Activated CD8-positive, alpha-beta T cell treated with anti-CD3 and anti-CD28 coated beads, Interleukin-2, amount 10 ng/mL, durations not matched to agents 7 days and 5 days (primary cell): ENCODE measurements at places on chromosomes 7 and 10. TPM values are rescaled to one million over a fixed set of nuclear protein-coding genes. Genes with fewer than 3 reads are reported as not detected.

DNA sequence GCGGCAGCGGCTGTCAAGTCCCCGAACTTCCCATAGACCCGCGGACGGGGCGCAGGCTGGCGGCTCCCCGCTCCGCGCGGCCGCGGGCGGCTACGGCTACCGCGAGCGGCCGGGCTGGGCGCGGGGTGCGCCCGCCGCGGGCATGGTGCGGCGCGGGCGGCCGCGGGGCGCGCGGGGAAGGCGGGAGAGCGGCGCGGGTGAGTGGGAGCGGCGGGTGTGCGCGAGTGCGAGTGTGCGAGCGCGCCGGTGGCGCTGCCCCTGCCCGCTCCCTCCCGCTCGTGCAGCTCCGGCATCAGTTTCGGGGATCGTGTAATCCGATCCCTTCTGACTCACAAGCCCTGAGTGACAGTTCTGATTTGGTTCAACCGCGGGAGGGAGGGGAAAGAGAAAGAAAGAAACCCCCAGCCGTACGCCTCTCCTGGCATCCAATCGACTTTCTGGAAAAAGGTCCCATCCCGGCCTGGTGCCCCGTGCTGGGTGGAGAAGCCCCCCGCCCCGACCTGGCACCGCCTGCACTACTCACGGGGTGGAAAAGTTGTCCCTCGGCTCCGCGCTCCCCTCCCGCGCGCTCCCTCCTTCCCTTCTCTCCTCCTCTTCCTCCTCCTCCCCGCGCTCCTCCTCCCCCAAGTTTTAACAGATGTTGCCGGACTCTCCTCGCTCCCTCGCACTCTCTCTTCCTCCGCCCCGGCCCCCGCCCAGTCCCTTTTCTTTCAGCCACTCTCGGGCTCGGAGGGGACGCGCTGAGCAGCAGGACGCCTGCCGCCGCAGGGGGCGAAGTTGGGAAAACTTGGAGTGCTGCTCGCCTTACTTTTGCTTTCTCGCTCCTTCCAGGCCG, at the start of gene GLI3:
Gene GLI3 (minus strand): TSS at position 234 of the 835 bp plus-strand sequence. CDS start 13,956 bp downstream, outside the sequence.
- H3K4me1 ChIP-seq = peaks cover 10% of the 10 kb centered on the region
- H3K4me3 ChIP-seq = peak within 1 kb of the TSS; percentile 74
- H3K27ac ChIP-seq = no peak within 1 kb of the TSS
- H3K36me3 ChIP-seq = no peaks in the 10 kb centered on the region
- DNase-seq = no peak
- peaks cover 58% of the 10 kb centered on the region for H3K27me3 ChIP-seq

GRCh38 chr10:4704034-4704545, 121.9 kb upstream of the AKR1E2 start:
- H3K27me3 ChIP-seq = peaks cover 29% of the 10 kb centered on the region
- DNase-seq = no peak
- no peaks in the 10 kb centered on the region for H3K36me3 ChIP-seq
- H3K4me3 ChIP-seq = no peak overlapping the region

DNA sequence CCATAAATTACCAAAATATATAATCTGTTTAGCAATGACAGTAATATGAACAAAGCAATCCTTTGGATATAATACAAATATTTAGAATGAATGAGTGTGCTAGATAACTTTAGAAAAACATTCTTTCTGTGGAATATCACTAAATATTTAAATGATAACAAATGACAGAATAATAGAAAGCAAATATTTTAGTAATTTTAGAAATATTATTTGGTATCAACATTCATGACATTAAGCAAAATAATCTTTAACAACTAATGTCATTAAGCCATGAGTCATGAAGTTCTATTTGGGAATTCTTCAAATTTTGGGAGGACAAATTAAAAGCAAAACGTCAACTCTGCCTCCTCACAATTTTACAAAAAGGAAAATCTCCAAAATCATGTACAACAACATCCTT, 844.8 kb upstream of the LRRN3 start:
- no peak overlapping the region for H3K4me3 ChIP-seq
- H3K27me3 ChIP-seq = no peaks in the 10 kb centered on the region
- H3K4me1 ChIP-seq = no peaks in the 10 kb centered on the region
- no peak for DNase-seq
- no peaks in the 10 kb centered on the region for H3K36me3 ChIP-seq
- H3K27ac ChIP-seq = no peak overlapping the region

Gene HABP2
- total RNA-seq = not detected

- no peaks in the 10 kb centered on the region for H3K27me3 ChIP-seq
- H3K36me3 ChIP-seq = no peaks in the 10 kb centered on the region
- H3K27ac ChIP-seq = no peak overlapping the region
- H3K4me3 ChIP-seq = no peak overlapping the region
Observed at GRCh38 chr10:19468413-19468812, 347.8 kb upstream of the PLXDC2 start.

DNA sequence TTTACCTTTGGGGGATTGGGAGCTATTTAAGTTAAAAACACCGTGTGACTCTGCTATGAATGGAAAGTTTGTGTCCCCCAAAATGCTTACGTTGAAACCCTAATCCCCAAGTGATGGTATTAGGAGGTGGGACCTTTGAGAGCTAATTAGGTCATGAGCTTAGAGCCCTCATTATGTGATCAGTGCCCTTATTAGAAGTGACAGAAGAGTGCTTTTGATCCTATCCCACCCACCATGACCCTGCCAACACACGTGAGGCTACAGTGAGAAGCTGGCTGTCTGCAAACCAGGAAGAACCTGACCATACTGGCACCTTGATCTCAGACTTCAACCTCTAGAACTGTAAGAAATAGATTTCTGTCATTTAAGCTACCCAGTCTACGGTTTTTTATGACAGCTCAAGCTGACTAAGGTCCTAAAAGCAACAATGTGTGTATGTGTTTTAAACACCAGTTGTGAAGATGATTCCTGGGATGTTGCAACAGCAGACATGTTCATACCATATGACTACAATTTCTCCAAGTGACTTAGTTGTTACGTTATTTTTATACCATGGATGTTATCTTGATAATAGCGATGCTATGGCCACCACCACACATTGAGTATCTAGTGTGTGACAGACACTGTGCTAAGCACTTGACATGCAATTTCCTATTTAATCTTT, 124.4 kb downstream of the PIP4K2A start:
- no peaks in the 10 kb centered on the region for H3K27me3 ChIP-seq
- H3K4me3 ChIP-seq = no peak overlapping the region
- no peak overlapping the region for H3K27ac ChIP-seq
- H3K36me3 ChIP-seq = peaks cover 65% of the 10 kb centered on the region

Gene OR6V1
- not detected for total RNA-seq

GRCh38 chr7:123598657-123599056, 3.0 kb upstream of the ASB15 start:
- no peaks in the 10 kb centered on the region for H3K36me3 ChIP-seq

DNA sequence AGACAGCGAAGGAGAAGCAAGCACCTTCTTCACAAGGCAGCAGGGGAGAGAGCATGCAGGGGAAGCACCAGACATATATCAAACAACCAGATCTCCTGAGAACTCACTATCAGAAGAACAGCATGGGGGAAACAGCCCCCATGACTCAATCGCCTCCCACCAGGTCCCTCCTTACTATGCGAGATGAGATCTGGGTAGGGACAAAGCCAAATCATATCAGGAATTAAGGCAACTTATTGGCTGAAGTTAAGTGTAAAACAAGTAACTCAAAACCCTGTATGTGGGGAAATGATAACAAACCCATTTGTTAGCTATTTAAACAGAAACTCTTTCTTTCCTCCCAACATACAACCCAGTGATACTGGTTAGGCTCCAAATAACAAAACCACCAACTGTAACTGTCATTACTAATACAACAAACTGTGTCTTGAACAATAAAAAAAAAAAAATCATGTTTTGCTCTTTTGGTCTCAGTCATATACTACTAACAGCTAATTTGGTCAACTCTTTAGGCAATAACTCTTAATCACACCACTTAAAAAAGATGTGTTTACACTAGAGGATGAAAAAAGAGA, 57.8 kb downstream of the MINDY3 start:
- H3K4me1 ChIP-seq = no peaks in the 10 kb centered on the region
- H3K36me3 ChIP-seq = peaks cover 46% of the 10 kb centered on the region
- H3K27ac ChIP-seq = no peak overlapping the region

DNA sequence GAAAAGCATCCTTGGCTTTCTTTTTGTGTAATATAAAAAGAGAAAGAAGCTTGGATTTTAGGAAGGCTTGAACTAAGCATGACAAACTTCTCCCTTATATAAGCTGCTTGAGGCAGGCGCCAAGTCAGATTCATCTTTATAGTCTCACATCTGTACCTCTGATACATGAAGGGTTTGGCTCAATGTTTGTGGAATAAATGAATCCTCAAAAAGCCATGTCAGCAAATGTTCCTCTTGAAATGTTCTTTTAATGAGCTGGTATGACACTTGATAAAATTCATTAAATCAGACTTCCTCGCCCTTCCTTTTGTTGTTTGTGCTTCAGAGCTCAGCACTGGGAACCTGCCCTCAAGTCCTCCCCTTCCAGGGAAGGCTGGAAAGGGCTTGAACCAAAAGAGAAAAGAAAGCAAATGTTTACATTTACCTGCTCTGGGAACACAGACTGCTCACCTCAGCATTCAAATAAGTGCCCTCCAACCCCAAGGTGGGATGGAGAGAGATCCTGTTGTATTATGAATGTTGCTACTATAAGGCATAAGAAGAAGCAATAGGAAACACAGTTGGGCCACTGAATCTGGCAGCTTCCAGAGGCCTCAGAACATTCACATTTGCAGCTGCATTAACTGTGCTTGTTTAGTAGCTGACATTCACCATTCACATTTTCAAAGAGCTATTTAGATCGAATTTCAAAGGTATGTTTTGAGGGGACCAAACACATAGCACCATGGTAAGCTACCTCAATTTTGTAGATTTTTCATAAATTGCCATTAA, 212.6 kb downstream of the CACNA2D1 start:
- DNase-seq = no peak
- no peaks in the 10 kb centered on the region for H3K4me1 ChIP-seq
- H3K27me3 ChIP-seq = no peaks in the 10 kb centered on the region
- H3K27ac ChIP-seq = no peak overlapping the region
- H3K4me3 ChIP-seq = no peak overlapping the region

Gene CNPY1
- total RNA-seq = not detected

GRCh38 chr7:50418086-50418515, 32.0 kb downstream of the FIGNL1 start:
- no peaks in the 10 kb centered on the region for H3K27me3 ChIP-seq
- no peak overlapping the region for H3K27ac ChIP-seq
- no peaks in the 10 kb centered on the region for H3K36me3 ChIP-seq
- no peak overlapping the region for H3K4me3 ChIP-seq

Gene CRTAC1
- total RNA-seq = not detected

- H3K4me3 ChIP-seq = no peak overlapping the region
- DNase-seq = no peak
- no peaks in the 10 kb centered on the region for H3K4me1 ChIP-seq
- no peak overlapping the region for H3K27ac ChIP-seq
- no peaks in the 10 kb centered on the region for H3K27me3 ChIP-seq
Observed at GRCh38 chr10:123519861-123520260, 146.3 kb upstream of the GPR26 start.

Gene TEX47
- not detected for total RNA-seq

DNA sequence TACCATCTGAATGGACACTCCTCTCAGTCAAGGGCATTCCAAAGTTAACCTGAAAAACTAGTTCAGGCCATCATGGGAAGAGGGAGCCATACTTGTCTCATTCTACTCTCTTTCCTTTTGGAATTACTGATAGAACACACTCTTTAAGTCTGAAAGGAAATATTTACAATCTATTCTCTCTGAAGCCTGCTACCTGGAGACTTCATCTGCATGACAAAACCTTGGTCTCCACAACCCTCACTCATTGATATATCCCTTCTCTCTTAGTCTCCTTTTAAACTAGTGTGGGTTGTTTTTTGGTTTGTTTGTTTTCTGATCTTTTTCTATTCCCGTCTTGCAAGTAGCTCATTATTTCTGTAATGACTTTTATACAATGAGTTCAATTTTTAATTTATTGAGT, 169.5 kb downstream of the C1GALT1 start:
- no peaks in the 10 kb centered on the region for H3K36me3 ChIP-seq
- H3K27me3 ChIP-seq = peaks cover 3% of the 10 kb centered on the region
- H3K4me1 ChIP-seq = no peaks in the 10 kb centered on the region
- H3K4me3 ChIP-seq = no peak overlapping the region
- DNase-seq = no peak

Gene NAT16
- not detected for total RNA-seq

Gene WEE2
- total RNA-seq = not detected

Gene COPS6
- 78.3 TPM for total RNA-seq

DNA sequence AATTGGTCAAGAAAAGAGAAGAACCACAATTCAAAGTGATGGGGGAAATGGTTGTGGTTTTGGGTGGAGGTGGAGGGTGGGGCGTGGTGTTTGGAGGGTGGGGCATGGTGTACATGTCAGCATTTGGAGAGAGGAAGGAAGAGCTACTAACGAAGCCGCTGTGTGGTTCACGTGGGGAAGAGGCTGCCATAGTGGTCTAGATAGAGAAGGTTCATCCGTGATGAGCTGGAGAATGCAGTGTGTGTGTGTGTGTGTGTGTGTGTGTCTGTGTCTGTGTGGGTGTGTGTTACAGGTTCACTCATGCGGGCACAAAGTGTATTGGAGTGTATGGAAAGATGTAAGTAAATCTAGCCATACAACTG, 6.1 kb upstream of the VCL start:
- peaks cover 51% of the 10 kb centered on the region for H3K4me1 ChIP-seq
- H3K27me3 ChIP-seq = peaks cover 7% of the 10 kb centered on the region
- peak overlapping the region; percentile 1 for H3K4me3 ChIP-seq

DNA sequence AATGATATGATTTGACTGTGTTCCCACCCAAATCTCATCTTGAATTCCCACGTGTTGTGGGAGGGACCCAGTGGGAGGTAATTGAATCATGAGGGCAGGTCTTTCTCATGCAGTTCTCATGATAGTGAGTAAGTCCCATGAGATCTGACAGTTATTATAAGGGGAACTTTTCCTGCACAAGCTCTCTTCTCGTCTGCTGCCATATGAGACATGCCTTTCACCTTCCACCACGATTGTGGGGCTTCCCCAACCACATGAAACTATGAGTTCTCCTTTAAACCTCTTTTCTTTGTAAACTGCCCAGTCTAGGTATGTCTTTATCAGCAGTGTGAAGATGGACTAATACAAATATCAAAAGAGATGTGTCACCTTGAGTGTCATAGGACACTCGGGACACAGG, 502.7 kb upstream of the PODXL start:
- H3K27me3 ChIP-seq = peaks cover 6% of the 10 kb centered on the region
- no peaks in the 10 kb centered on the region for H3K4me1 ChIP-seq
- no peak overlapping the region for H3K4me3 ChIP-seq
- no peak overlapping the region for H3K27ac ChIP-seq
- no peak for DNase-seq

DNA sequence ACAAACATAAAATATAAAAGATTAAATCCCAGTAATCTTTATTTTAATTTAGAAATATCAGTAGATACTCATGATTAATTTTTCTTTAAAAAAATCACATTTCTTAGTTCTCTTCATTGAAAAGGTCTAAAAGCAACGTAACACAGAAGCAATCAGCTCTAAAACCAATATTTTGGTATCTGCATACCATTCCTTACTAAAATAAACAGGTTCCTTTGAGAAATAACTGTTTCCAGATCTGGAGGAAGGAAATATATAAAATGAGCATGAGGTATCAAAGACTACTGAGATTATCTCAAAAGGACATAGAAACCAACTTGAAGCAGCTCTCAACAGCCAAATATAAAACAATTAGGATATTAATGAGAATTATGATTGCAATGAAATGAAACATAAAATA, 301.0 kb upstream of the GNAI1 start:
- H3K27me3 ChIP-seq = no peaks in the 10 kb centered on the region
- no peak overlapping the region for H3K4me3 ChIP-seq
- H3K36me3 ChIP-seq = no peaks in the 10 kb centered on the region
- H3K27ac ChIP-seq = no peak overlapping the region
- H3K4me1 ChIP-seq = no peaks in the 10 kb centered on the region
- no peak for DNase-seq

- H3K36me3 ChIP-seq = no peaks in the 10 kb centered on the region
- no peak overlapping the region for H3K4me3 ChIP-seq
- H3K27me3 ChIP-seq = peaks cover 2% of the 10 kb centered on the region
- DNase-seq = no peak
Observed at GRCh38 chr10:33048223-33048622, 90.2 kb upstream of the ITGB1 start.
